Transverse colon (tissue), 4 donors: ENCODE measurements at places on chromosomes 4 and X. TPM values are rescaled to one million over a fixed set of nuclear protein-coding genes. Genes with fewer than 3 reads are reported as not detected.

The WDR44 gene
- total RNA-seq: 17.1 TPM

- H3K27me3 ChIP-seq: no peaks in the 10 kb centered on the region
- H3K36me3 ChIP-seq: no peaks in the 10 kb centered on the region
- DNase-seq: no peak
- no peak overlapping the region for H3K27ac ChIP-seq
These were observed 165.3 kb upstream of the DGKK start for GRCh38 chrX:50635817-50636365.

DNA sequence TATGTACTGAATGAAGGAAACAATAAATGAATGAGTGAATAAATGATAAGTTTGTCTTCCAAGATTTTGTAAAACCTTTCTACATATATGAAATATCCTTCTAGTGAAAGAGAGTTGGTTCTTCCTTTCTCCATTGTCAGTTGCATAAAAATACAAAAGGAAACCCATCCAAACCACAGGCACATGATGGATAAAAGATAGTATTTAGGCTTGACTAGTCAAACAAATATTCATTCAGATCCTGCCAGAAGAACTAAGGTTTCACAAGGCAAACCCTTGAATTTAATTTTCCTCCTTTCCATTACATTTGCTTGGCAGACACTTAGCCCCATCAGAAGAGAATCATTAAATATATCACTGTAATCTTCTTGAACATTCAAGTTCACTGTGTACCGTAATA is 208.4 kb downstream of the COL25A1 start:
- no peak overlapping the region for H3K27ac ChIP-seq
- no peaks in the 10 kb centered on the region for H3K36me3 ChIP-seq
- DNase-seq: no peak
- H3K4me1 ChIP-seq: no peaks in the 10 kb centered on the region
- no peak overlapping the region for H3K4me3 ChIP-seq

- no peaks in the 10 kb centered on the region for H3K27me3 ChIP-seq
- no peaks in the 10 kb centered on the region for H3K4me1 ChIP-seq
- no peaks in the 10 kb centered on the region for H3K36me3 ChIP-seq
- H3K27ac ChIP-seq: no peak overlapping the region
These were observed 93.8 kb downstream of the SOWAHB start for GRCh38 chr4:76804096-76804495.

DNA sequence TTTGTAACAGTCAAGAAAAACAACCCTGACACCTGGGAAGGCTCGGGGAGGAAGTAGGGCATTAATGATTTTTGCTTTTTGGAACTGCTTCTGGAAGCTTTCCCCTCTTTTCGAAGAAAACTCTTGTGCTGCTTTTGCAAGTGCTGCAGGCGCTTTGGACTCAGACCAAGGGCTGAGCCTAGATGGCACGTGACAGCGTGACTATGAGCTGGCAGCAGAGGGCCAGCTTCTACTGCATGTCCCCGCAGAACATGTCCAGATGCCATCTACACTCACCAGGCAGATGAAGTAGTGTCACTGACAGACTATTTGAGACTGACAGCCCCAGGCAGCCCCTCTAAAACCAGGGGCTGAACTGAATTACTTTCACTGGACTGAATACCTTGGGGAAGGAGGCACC is 6.2 kb downstream of the NR0B1 start:
- H3K4me1 ChIP-seq: no peaks in the 10 kb centered on the region
- H3K27me3 ChIP-seq: peaks cover 8% of the 10 kb centered on the region
- no peak overlapping the region for H3K27ac ChIP-seq
- no peak for DNase-seq
- no peak overlapping the region for H3K4me3 ChIP-seq

The MAGEA1 gene
- total RNA-seq: not detected

DNA sequence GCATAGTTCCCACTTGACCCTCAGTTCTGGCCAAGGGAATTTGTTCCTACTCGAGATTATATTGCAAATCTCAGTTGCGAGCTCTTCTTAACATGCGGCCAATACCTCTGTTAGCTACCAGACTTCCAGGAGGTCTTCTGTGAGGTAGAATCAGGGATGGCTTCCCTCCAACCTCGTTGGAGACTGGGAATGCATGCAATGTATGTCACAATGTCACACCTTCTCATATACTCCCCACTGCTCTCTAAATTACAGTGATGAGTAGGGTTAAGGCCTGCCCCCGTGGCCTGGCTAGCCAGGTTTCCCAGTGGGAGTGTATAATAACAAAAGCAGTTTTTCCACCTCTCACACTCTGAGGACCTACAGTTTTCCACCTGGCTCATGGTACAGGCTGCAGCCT is 1962.5 kb downstream of the ARAP2 start:
- DNase-seq: no peak
- no peaks in the 10 kb centered on the region for H3K36me3 ChIP-seq
- no peaks in the 10 kb centered on the region for H3K4me1 ChIP-seq
- H3K27ac ChIP-seq: no peak overlapping the region
- no peak overlapping the region for H3K4me3 ChIP-seq
- H3K27me3 ChIP-seq: no peaks in the 10 kb centered on the region

The NDNF gene
- total RNA-seq: 3.6 TPM

DNA sequence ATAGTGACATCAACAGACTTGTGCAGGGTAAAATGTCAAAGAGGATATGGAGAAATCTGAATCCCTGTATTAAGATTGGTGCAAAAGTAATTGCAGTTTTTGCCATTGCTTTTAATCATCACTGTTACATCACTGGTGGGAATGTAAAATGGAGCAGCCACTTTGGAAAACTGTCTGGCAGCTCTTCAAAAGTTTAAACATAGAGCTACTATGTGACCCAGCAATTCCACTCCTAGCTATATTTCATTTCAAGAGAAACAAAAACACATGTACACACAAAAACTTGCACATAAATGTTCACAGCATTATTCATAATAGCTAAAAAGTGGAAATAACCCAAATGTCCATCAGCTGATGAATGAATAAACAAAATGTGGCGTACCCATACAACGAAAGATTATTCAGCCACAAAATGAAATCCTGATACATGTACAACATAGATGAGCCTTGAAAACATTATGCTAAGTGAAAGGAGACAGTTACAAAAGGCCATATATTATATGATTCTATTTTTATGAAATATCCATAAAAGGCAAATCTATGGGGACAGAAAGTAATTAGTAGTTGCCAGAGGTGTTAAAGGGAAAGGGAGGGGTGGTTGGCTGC is 106.4 kb downstream of the AMELX start:
- H3K27ac ChIP-seq: no peak overlapping the region
- no peak for DNase-seq
- H3K27me3 ChIP-seq: no peaks in the 10 kb centered on the region
- H3K36me3 ChIP-seq: no peaks in the 10 kb centered on the region
- no peaks in the 10 kb centered on the region for H3K4me1 ChIP-seq

- no peaks in the 10 kb centered on the region for H3K36me3 ChIP-seq
- no peaks in the 10 kb centered on the region for H3K4me1 ChIP-seq
- DNase-seq: no peak
- no peaks in the 10 kb centered on the region for H3K27me3 ChIP-seq
These were observed 256.8 kb upstream of the VCX start for GRCh38 chrX:7586126-7586525.

The HELQ gene
- total RNA-seq: 19.1 TPM

DNA sequence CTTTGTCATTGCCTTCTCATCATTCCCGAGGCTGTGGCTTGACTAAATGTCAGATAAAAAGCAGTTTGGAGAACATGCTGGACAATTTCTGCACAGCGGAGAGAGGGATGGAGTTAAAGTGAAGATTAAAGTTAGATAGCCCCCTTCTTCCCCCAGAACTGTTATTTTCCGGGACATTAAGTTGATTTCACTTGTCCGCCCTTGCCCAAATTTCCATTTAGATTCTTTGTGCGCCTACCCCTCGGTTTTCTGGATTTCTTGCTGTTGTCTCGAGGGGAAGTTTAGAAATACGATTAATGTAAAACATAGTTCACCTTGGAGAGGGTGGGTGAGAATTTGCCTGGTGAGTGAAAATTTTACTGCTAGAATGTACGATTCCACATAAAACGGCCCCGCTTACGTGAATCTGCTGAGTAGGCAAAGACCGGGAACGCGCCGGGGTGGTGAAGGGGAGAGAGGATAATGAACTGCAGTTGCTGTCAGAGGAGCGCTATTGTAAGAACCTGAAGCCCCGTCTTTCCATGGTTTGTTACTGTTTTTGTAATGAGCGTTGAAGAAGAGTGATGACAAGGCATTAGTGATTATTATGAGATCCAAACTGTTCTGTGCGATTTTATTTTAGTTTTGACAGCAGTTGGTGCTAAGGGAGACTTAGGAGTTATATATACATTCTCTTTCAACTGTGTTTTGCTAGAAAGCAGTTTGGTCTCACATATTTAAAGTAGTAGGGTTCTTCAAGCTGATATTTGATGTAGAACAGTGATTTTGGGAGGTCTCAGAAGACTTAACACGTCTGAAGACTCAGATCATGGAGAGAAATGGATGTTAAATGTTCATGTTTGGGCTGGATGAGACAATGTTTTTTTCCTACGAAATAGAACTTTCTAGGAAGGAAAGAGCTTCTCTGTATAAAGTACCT is 73.0 kb downstream of the AFF1 start:
- no peaks in the 10 kb centered on the region for H3K36me3 ChIP-seq
- H3K4me3 ChIP-seq: peak overlapping the region; percentile 61
- DNase-seq: peak; percentile 73
- no peaks in the 10 kb centered on the region for H3K27me3 ChIP-seq

- no peak overlapping the region for H3K27ac ChIP-seq
- no peaks in the 10 kb centered on the region for H3K36me3 ChIP-seq
- no peak for DNase-seq
- H3K4me3 ChIP-seq: no peak overlapping the region
- no peaks in the 10 kb centered on the region for H3K27me3 ChIP-seq
These were observed 33.1 kb downstream of the NSUN7 start for GRCh38 chr4:40782876-40783275.

DNA sequence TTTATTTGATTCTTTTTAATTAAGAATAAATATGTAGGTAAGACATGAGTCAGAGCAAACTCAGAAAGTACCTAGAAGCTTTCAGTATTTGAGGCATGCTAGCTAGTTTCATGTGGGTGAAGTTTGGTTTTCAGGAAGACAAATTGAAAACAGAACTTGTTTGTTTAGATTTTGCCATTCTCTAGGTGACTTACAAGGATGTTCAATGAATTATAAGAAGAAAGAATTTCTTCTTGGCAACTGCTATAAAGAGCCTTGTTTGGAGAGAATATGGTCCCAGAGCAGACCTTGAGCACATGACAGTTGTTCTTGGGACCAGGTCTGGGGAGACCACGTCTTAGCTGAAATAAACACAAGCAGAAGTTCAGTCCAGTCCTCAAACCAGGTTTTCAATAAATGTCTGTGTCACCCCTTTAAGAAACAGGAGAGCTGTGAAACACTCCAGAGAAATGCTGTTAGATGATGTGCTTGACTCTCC is 38.0 kb upstream of the IL21 start:
- no peaks in the 10 kb centered on the region for H3K27me3 ChIP-seq
- H3K4me1 ChIP-seq: no peaks in the 10 kb centered on the region
- no peak for DNase-seq
- no peak overlapping the region for H3K4me3 ChIP-seq
- no peaks in the 10 kb centered on the region for H3K36me3 ChIP-seq

GRCh38 chr4:144754562-144755410 is 108.8 kb downstream of the HHIP start:
- H3K27me3 ChIP-seq: no peaks in the 10 kb centered on the region
- H3K27ac ChIP-seq: no peak overlapping the region
- no peak for DNase-seq
- H3K4me3 ChIP-seq: no peak overlapping the region
- H3K36me3 ChIP-seq: no peaks in the 10 kb centered on the region

GRCh38 chr4:88063634-88064296 is 56.3 kb downstream of the PKD2 start:
- no peak for DNase-seq
- peaks cover 43% of the 10 kb centered on the region for H3K36me3 ChIP-seq
- no peaks in the 10 kb centered on the region for H3K4me1 ChIP-seq
- no peak overlapping the region for H3K4me3 ChIP-seq

The GAGE1 gene
- not detected for total RNA-seq

DNA sequence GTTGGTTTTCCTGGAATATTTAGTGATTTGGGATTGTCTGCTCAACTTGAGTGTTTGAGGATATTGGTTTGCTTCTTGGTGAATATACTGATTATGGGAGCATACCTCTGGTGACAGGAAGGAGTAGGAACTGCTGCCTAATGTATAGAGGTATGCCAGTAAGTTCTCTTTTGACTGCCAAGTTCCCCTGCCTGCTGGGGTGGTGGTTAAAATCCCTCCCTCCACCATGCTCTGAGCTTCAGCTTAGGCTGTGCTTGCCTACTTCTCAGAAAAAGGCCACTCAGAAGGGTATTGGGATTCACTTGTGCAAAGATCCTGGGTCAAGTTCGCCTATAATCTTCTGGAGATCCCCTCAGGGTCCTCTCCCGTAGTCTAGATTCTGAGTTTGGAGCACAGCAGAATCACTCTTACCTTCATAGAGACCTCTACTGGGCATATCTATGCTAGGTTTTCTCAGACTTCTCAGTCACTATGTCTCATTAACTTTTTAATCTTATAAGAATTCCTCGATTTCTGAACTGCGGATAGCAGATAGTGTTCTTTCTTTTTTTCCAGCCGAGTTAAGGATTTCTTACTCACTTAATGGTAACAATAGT is 44.7 kb upstream of the DCK start:
- no peak for DNase-seq
- H3K4me3 ChIP-seq: no peak overlapping the region
- no peaks in the 10 kb centered on the region for H3K36me3 ChIP-seq
- no peaks in the 10 kb centered on the region for H3K27me3 ChIP-seq
- peaks cover 4% of the 10 kb centered on the region for H3K4me1 ChIP-seq

The MAGED4 gene
- total RNA-seq: 0.68 TPM

The ARMCX4 gene
- 41.5 TPM for total RNA-seq

- no peak overlapping the region for H3K4me3 ChIP-seq
- H3K27me3 ChIP-seq: no peaks in the 10 kb centered on the region
- no peaks in the 10 kb centered on the region for H3K36me3 ChIP-seq
These were observed 52.7 kb downstream of the GABRB1 start for GRCh38 chr4:47084111-47084510.

GRCh38 chr4:16194214-16194613 is 32.1 kb downstream of the TAPT1 start:
- peaks cover 2% of the 10 kb centered on the region for H3K4me1 ChIP-seq
- H3K36me3 ChIP-seq: peaks cover 18% of the 10 kb centered on the region
- no peak overlapping the region for H3K27ac ChIP-seq
- no peaks in the 10 kb centered on the region for H3K27me3 ChIP-seq
- no peak overlapping the region for H3K4me3 ChIP-seq

DNA sequence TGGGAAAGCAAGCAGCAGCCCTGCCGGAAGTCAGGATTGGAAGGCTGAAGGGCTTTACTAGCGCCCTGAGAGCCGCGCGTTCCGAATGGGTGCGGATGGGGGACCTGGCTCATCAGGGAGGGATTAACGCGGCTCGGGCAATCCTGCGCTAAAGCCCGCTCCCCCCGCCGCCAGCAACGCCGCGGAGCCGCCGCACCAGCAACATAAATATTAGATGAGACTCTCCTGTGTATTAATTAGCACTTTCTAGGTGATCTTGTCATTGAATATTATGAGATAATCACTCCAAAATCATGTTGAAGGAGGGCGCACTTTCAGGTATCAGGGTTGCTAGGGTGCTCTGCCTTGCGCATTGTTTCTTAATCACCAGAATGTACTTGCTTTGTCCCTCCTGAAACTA is 357.2 kb upstream of the FAM241A start:
- no peak overlapping the region for H3K4me3 ChIP-seq
- no peak overlapping the region for H3K27ac ChIP-seq
- H3K36me3 ChIP-seq: no peaks in the 10 kb centered on the region
- no peaks in the 10 kb centered on the region for H3K4me1 ChIP-seq
- H3K27me3 ChIP-seq: peaks cover 7% of the 10 kb centered on the region

- no peak overlapping the region for H3K4me3 ChIP-seq
- H3K4me1 ChIP-seq: peaks cover 23% of the 10 kb centered on the region
- H3K36me3 ChIP-seq: no peaks in the 10 kb centered on the region
- H3K27ac ChIP-seq: no peak overlapping the region
- DNase-seq: no peak
- H3K27me3 ChIP-seq: no peaks in the 10 kb centered on the region
These were observed 30.0 kb downstream of the BBS12 start for GRCh38 chr4:122762520-122762919.
